KBM-7 (cell line): ENCODE measurements at places on chromosomes 1 and 21.

- DNase-seq = peak; percentile 21
Measured at GRCh38 chr1:151199873-151200581, 1.7 kb downstream of the PIP5K1A start.

- DNase-seq = no peak
Measured at GRCh38 chr21:44583089-44583799, 2.8 kb upstream of the KRTAP10-5 start.

DNA sequence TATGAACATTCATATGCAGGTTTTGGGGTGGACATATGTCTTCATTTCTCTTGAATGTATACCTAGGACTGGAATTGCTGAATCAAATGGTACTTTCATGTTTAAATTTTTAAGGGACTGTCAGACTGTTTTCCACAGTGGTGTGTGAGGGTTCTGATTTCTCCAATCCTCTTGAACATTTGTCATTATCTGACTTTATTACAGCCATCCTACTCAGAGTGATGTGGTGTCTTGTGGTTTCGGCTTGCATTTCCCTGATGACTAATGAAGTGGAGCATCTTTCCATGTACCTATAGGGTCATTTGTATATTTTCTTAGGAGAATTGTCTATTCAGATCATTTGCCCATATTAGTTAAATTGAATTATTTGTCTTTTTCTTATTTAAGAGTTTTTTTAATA is 35.4 kb upstream of the ZNF281 start:
- DNase-seq = no peak

- peak; percentile 81 for DNase-seq
Measured at GRCh38 chr1:39410915-39411436, 80.5 kb upstream of the BMP8A start.

GRCh38 chr1:36248250-36248894 is 24.1 kb downstream of the THRAP3 start:
- DNase-seq = peak; percentile 25

- no peak for DNase-seq
Measured at GRCh38 chr1:27566462-27567145, 37.3 kb downstream of the AHDC1 start.

GRCh38 chr1:53643881-53644390 is 95.0 kb downstream of the GLIS1 start:
- DNase-seq = no peak

- no peak for DNase-seq
Measured at GRCh38 chr1:15246960-15247614, at the start of gene FHAD1. Gene FHAD1 (plus strand): TSS chr1:15247223. CDS start chr1:15251785, 4,562 bp downstream.
